ENCODE measurements at places on chromosomes 7 and 10.

- no peak for DNase-seq
Measured at GRCh38 chr10:100917071-100917470, 4.3 kb downstream of the SLF2 start.

- no peak for DNase-seq
Measured at GRCh38 chr10:90051053-90051452, 349.7 kb downstream of the KIF20B start.

DNA sequence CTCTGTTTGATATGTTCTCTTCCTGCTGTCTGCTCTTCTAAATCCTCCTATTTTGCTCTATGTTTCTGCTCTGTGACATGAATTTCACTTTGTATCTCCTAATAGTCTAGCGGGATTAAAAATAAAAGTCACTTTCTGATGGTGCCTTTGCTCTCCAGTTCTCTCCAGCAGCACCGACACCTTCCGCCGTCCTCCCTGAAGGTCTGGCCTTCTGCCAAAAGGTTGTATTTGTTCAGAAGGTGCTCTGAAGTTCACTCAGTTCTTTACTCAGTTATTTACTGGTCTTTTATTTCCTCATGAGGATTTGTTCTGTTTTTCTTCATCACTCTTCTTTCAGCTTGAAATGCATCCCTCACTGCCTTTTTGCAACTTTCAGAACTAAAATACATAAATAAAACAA lies 11.2 kb upstream of the EPHA1 start:
- DNase-seq: peak; percentile 13

DNA sequence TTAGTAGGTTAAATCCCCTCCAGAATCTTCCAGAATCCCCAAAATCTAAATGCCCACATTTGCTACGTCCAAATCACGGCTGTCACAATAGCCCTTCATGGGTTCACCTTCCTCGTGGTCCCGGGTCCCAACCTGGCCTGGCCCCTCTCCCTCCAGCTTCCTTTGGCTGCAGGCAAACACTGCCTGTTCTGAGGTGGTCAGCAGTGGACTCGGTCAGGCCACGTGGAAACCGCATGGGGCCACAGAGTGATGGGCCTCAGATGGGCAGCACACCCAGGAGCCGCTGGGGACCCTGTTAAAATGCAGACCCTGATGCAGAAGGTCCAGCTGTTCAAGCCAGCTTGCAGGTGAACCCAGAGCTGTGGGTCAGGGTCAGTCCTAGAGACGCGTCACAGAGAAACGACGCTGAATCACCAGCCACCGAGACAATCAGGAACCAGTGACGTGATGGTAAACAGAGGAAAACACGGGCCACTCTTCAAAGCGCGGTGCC lies 588.6 kb downstream of the DNAJB6 start:
- DNase-seq: no peak

DNA sequence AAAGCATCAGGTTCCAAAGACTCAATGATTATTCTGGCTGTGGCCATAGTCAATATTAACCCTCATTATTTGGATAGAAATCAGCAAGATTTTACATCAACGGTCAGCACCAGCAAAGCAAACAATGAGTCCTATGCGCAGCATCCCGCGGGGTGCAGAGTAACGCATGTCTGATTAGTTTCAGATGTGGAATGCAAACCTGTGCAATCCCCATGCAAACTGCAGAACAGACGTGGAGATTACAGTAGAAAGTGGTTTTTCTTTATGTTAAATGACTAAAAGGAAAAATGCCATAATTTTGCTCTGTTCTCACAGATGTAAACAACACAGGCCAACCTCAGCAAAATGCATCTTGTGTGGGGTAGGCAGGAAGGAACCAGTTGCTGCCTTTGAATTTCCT lies 258.1 kb upstream of the GRB10 start:
- no peak for DNase-seq

GRCh38 chr7:71548746-71549145 lies 416.8 kb downstream of the GALNT17 start:
- no peak for DNase-seq

DNA sequence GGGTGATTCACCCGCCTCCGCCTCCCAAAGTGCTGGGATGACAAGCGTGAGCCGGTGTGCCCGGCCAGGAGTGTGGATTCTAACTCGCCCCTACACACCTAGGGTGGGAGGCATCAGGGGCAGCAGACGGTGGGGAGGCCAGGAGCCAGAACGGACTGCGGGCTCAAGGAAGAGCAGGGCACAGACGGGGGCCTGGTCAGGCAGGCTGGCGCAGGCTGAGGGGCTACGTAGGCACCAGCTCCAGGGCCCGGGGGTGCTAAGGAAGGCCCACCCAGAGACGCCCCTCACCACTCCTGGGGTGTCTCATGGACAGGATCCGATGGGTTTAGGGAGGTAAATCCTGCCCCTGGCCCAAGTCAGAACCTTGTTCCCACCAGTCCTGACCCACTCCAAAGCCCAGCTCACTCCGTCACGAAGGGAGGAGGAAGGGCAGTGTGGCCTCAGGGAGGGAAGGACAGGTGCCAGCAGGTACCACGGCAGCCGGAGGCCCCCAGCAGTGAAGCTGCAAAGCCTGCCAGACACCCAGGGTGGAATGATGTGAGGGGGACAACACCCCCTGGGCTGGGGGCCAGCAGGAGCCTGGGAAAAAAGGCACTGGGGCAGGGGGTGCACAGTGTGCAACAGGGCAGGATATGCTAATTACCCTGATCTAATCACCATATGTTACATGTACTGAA lies 251.4 kb downstream of the MAD1L1 start:
- no peak for DNase-seq

- no peak for DNase-seq
Measured at GRCh38 chr10:75932921-75933320, 501.5 kb downstream of the LRMDA start.

GRCh38 chr7:67841896-67842295 lies 845.3 kb downstream of the TYW1 start:
- DNase-seq: no peak

GRCh38 chr7:98034081-98035035 lies 44.4 kb upstream of the OCM2 start:
- DNase-seq: no peak

- DNase-seq: peak; percentile 29
Measured at GRCh38 chr7:112572669-112573301, 92.0 kb downstream of the LSMEM1 start.
